ENCODE measurements at places on chromosomes 2 and 18.

DNA sequence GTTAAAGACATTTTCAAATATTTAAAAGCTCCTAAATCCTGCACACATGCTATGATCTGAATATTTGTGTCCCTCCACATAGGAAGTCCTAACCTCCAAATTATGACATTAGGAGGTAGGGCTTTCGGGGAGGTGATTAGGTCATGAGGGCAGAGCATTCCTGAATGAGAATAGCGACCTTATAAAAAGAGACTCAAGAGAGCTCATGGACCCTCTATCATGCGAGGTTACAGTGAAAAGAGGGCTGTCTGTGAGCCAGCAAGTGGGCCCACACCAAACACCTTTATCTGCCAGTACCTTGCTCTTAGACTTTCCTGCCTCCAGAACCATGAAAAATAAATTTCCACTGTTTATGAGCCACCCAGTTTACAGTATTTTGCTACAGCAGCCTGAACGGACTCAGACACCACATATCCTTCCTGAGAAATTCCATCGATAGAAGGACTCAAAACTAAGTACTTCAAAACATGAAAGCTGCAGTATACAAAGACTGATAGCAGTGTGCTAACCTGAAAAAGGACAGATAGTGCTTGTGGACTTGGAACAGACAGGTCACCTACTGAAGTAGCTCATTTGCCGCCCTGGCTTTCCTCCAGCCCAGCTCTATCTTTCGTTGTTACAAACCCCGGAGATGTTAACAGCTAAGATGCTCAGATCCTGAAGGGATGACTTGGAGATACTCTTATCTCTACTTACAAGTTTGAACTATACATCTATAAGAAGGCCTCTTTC lies 13.8 kb downstream of the FAM210A start:
- no peak for DNase-seq

- no peak for DNase-seq
These were observed 50.3 kb downstream of the RABL2A start for GRCh38 chr2:113677330-113677729.

DNA sequence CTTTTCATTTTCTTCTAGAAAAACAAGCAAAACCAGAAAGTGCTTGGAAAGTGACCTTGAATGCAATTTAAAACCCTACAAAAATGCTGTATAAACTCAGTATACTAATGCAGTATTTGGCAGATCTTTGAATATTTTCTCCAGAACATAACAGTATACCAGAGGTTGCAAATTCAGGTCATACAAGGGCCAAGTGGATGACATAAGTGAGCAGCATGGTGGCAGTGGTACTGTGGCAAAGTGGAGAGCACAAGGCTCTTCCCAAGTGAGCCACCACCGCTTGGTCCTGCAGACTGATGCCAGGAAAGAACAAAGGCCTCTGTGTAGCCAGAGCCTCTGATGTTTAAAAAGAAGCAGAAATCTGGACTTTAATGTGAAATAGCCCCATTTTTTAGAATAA lies 33.1 kb downstream of the METTL4 start:
- DNase-seq = peak; percentile 47

GRCh38 chr2:218026244-218026643 lies 23.4 kb upstream of the TNS1 start:
- no peak for DNase-seq

GRCh38 chr2:111239107-111239506 lies 118.4 kb downstream of the BCL2L11 start:
- no peak for DNase-seq

GRCh38 chr2:112024231-112024630 lies 30.8 kb upstream of the TMEM87B start:
- DNase-seq = no peak

- DNase-seq = no peak
These were observed 13.7 kb downstream of the DOCK10 start for GRCh38 chr2:225028572-225028971.

DNA sequence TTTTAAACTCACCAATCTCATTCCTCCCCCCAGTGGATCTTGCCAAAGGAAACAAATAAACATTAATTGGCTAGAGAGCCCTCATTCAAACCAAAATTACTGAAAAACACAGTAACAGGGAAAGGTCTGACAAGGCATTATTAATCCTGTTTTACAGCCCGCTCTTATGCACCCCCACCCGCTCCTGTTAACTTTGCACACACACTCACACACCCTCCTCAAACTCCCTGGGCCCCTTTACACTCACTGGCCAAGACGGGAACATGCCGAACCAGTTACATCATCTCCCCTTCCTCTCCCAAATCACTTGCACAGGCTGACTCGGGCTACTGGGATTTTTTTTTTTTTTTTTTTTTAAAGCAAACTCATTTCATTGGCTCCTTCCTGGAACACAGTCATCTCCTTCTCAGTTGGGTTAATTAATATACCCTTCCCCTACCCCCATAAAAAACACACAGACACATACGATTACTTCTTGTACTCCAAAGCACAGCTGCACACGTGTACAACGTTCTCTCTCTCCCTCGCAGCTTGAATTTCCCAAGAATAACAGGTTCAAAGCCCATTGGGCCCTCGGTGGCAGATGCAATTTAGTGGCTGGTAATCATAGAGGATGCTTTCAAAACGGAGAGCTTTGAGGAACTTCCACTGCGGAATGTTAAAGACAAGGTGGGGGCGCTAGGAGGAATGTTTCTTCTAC lies 31.8 kb downstream of the KLF7 start:
- DNase-seq = peak; percentile 95

GRCh38 chr2:178829981-178830380 lies 22.8 kb upstream of the TTN start:
- DNase-seq = no peak

DNA sequence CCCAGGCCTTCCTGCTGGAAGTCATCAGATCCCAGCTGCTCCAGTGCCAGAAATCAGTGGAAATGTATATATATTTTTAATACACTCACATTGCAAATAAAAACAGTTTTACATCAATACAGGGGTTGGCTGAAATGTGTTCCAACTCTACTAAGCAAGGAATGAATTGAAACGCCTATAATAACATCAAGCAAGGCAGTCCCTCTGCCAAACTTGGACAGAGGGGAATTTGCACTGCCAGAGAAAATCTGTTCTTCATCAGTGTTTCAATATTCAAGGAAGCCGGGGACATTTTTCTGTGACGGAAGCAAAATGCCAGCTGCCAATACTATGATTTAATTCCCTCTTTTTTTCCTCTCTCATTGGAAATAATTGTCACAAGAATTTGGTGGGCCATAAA lies 335.3 kb downstream of the TNS1 start:
- peak; percentile 29 for DNase-seq

GRCh38 chr2:198327526-198327925 lies 523.1 kb downstream of the PLCL1 start:
- no peak for DNase-seq

GRCh38 chr2:168529054-168529833 lies 73.2 kb downstream of the CERS6 start:
- peak; percentile 37 for DNase-seq

- no peak for DNase-seq
These were observed 170.2 kb downstream of the ATAD2B start for GRCh38 chr2:23756593-23757292.

DNA sequence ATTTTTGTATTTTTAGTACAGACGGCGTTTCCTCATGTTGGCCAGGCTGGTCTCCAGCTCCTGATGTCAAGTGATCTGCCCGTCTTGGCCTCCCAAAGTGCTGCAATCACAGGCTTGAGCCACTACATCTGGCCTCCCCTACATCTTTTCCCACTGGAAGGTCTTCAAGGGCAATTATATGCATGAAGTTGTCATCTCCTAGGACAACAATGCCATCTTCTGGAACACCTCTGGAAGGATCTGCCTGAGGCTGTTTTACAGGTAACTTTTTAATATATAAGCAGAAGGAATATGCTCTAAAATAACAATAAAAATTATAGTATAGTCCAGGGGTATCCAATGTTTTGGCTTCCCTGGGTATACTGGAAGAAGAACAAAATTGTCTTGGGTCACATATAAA lies 321.4 kb downstream of the AFF3 start:
- no peak for DNase-seq

- DNase-seq = no peak
These were observed 12.1 kb downstream of the NEURL3 start for GRCh38 chr2:96493072-96493471.

GRCh38 chr2:148461876-148462275 lies 182.7 kb upstream of the EPC2 start:
- no peak for DNase-seq

- DNase-seq = no peak
These were observed 720.3 kb downstream of the KCNJ3 start for GRCh38 chr2:155418753-155419152.

GRCh38 chr2:166138667-166139066 lies 10.8 kb upstream of the SCN1A start:
- no peak for DNase-seq

DNA sequence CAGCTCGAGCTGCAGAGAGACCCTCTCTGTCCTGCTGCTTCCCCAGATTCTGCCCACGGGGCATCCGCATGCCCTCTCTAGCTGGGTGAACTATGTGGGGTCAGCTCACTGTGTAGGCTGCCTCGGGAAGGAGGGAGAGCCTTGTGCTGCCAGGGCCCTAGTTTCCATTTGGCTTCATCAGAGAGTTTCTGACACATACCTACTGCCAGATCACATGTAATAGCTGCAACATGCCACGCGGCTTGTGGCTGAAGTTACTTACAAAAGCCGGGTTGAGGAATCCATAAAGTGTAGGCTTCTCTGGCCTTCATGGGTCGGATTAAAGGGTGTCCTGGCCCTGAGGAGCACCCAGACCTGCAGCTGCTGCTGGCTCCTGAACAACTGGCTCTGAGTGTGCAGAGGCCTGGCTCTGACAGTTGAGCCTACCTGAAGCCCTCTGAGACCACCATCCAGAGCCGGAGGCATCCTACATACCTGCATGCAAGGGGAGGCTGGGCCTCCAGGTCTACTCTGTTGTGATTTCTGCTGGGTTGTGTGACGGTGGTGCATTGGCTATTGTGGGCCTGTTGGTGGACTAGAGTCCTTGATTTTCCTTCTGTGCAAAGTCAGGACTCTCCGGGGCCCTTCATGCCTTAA lies 130.0 kb downstream of the SH3RF3 start:
- DNase-seq = no peak

- no peak for DNase-seq
These were observed 138.4 kb downstream of the MBP start for GRCh38 chr18:76994086-76994654.

DNA sequence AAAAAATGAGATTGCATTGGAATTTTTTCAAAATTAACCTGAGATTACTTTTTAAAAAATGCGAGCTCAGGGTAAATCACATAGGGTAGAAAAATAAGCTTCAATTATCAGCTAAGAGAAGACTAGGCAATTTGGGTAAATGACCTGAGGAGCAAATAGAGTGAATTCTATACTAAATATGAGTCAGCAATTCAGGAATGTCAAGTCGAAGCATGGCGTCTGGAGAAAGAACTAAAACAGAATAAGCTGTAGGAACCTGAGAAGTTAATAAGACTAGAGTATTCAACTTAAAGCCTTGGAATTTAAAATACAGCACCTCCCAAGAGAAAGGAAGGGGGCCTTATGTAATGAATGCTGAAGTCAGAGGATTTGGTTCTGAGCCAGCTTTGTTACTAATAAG lies 487.0 kb downstream of the SUCLG1 start:
- DNase-seq = no peak

DNA sequence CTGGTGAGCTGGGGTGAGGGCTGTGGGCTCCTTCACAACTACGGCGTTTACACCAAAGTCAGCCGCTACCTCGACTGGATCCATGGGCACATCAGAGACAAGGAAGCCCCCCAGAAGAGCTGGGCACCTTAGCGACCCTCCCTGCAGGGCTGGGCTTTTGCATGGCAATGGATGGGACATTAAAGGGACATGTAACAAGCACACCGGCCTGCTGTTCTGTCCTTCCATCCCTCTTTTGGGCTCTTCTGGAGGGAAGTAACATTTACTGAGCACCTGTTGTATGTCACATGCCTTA lies 10.5 kb downstream of the PROC start:
- no peak for DNase-seq

DNA sequence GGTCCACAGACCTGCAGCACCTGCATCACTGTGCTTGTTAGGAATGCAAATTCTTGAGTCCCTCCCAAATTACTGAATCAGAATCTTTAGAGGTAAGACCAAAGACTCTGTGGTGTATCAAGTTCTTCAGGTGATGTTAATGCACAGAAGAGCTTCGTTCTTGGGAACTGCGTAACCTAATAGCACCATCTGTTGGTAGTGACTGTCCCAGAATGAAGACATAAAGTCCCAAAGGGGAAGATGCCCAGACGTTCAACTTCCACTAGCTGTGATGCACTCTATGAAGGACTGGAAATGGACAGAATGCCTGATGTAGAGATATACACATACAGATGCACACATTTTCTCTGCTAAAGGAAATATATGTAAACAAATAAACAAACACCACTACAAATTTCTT lies 576.0 kb downstream of the LRP1B start:
- DNase-seq = peak; percentile 58

DNA sequence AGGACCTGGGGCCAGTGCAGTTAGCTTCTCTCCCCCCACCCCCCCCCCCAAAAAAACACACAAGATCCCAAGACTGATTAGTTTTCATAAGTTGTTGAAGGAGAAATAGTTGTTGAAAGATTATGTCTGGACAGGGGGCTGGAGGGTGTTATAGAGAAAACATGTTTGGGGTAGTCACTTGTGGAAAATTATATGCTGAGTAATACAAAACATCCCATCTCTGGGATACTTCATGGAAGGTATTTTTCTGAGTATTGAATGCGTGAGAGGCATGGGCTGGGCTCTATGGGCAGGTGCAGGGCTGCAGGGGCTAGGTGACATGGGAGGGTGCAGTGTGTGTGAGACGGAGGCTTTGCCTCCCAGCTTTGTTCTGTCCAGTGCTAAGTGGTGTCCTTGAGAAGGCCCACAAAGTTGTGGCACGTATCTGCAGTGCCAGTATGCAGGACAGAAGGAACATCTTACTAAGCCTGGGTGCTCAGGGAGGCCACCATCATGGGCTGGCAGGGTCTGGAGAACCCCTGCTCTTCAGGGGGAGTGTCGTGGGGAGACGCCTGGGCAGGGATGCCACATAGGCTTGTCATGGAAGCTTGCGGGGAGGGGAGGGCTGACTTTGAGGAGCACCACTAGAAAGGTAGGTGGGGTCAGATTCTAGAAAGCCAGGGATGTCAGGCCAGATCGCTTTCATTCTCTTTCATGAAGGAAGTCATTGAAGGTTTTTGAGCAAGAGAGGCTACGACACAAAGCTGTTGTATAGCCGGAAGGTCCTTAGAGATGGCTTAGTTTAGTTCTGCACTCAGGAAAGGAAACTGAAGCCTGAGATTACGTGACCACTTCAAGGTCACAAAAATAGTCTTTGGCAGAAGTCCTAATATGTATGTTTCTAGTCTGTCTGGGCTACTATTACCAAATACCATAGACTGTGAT lies 232.0 kb downstream of the LDLRAD4 start:
- DNase-seq = no peak

DNA sequence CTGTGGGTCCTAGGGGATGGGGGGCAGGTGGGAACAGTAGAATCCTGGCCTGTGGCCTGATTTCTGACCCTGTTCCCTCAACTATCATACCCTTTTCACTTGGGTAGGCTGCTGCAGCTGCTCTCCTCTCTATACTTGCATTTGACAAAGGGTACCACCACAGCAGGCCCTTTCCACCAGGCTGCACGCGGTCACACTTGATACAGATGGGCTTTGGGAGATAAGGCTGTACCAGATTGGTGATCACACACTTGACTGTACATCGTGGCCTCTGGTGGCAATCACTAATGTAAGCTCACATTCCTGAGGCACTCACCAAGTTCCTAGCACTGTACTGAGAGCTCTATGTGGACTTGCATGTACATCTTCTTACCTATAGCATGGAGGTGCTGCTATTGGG lies 1.6 kb upstream of the RALB start:
- DNase-seq = no peak

- no peak for DNase-seq
These were observed 265.8 kb downstream of the ALK start for GRCh38 chr2:29655391-29656086.

- DNase-seq = no peak
These were observed 156.3 kb downstream of the EML6 start for GRCh38 chr2:54879598-54880332.

Measured in EH (cell line).